ENCODE measurements at places on chromosomes 1 and 21. TPM values are rescaled to one million over a fixed set of nuclear protein-coding genes. Genes with fewer than 3 reads are reported as not detected.

Gene DIPK1A
- polyA plus RNA-seq = 15.9 TPM

Gene PTPRC
- 18.9 TPM for polyA plus RNA-seq

Gene ZNF687
- 21.3 TPM for polyA plus RNA-seq

Gene IL20
- polyA plus RNA-seq = 0.06 TPM

Gene C1orf50
- polyA plus RNA-seq = 8.4 TPM

Gene MNDA
- polyA plus RNA-seq = 3.6 TPM

Gene ZNF692
- polyA plus RNA-seq = 58.4 TPM

Gene CHRM3
- polyA plus RNA-seq = 9.5 TPM

DNA sequence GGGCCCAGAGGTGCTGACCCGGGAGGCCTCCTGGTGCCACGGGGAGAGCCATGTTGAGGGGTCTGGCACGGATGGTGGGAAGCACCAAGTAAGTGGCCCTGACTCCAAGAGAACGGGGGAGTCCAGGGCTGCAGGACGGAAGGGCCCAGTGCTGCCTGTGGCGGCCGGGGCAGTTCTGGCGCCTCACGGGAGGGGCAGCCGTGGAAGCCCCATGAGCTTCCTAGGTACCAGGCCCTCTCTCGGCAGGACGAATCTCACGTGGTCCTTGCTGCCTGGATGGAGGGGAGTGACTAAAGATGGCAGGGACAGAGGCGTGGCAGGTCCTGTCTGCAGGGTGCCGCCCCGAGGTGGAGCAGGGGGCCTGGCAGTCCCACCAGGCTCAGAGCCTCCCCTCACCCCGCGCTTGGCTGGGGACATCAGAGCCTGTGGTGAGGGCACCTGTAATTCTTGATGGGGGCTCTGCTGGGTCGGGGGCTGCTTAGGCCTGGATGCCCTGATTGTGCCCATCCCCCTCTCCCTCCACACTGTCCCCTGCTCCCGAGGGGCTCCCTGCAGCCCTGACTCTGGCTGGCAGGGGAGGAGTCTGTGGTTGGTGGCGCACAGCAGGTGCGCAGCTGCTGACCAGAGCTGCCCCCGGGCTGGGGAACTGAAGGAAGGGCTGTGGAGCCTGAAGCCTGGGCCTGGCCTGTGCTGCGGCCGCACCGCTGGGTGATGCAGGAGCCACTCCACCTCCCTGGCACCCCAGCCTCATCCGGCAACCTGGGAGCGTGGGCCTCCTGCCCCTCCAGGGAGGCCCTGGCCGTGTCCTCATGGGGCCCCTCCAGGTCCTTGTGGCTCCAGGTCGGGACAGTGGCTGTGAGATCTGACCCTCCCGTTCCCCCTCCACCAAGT is 31.4 kb downstream of the POFUT2 start:
- DNase-seq = no peak

GRCh38 chr1:154129391-154129970 is 25.4 kb downstream of the NUP210L start:
- no peak for DNase-seq

DNA sequence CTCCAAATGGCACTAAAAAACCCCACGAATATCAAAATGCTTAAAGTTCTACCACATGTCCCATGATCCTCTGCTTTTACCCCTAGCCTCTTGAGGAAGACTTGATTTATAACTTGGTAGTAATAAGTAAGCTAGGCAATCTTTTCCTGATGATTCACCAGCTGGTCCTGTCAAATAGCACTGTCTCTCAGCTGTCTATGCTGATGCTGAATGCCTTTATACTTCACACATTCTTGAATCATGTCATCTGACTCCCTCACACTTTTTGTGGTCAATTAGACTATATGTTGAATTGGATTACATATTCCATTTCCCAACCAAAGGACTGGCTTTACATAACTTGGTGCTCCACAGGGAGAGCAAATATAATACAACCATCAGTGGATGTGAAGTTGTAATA is 16.6 kb downstream of the C21orf91 start:
- DNase-seq = no peak

DNA sequence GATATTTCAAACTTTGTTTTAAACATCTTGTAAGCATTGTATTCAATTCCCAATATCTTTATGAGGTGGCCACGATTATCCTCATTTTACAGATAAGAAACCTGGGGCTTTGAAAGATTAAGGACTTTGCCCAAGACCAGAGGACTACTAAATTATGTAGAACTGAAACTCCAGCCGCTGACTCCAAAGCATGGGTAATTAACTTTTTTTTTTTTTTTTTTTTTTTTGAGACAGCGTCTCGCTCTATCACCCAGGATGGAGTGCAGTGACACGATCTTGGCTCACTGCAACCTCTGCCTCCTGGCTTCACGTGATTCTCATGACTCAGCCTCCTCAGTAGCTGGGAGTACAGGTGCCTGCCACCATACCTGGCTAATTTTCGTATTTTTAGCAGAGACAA is 68.7 kb downstream of the ALG14 start:
- DNase-seq = no peak

DNA sequence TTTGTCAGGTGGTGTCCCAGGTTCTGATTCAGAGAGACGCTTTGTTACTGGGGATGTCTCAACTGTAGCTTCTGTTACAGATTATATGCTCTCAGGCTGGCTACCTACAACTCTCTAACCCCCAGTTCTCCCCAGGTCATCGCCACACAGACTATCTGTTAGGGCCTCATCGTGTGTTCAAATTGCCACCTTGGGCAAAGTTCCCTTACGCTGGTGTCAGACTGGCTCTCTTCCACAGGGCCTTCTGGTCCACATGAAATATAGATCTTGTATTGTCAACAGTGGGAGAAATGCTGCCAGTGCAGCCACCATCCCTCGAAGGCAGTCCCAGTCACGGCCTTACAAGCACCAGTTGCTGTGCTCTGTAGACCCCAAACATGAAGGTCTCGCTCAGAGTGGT is 15.3 kb downstream of the FMO4 start:
- DNase-seq = peak; percentile 44

DNA sequence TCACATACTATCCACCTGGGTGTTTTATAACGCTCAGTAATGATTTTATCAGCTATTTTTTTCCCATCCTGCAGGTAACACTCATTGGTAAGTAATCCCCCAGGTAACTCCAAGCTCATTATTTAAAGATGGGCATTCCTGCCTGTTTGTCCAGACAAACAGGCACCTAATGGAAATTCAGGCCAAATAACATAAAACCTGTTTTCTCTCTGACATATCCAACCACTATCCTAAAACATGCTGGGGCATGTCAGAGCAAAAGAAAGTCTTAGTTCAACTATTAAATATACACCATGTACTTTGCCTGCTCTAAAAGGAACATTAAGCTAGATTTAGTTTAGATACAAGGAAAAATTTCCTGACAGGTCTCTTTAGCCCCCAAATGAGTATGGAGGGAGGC is 987.7 kb downstream of the TTLL7 start:
- DNase-seq = no peak

GRCh38 chr1:155529109-155529508 is 33.5 kb downstream of the ASH1L start:
- no peak for DNase-seq

DNA sequence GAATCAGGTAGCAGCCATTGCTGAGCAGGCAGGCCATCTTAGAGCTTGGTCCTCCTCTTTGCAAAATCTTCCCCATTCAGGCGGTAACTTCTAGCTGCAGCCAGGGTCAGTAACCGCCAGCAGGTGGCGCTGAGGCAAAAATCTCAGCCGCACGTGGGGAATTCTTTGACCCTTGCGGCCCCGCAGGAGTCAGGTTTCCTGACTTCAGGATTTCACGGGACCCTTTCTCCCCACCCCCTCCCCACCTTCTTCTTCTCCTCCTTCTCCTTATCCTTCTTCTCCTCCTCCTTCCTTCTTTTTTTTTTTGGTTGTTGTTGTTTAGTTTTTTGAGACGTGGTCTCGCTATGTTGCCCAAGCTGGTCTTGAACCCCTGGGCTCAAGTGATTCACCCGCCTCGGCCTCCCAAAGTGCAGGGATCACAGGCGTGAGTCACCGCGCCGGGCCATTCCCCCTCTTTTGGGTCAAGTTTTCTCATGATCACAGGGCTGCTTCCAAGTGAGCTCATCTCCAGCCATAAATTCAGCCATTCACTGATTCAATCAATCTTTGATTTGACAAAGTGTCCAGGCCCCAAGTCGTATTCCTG is 33.4 kb upstream of the TENT5B start:
- peak; percentile 50 for DNase-seq

DNA sequence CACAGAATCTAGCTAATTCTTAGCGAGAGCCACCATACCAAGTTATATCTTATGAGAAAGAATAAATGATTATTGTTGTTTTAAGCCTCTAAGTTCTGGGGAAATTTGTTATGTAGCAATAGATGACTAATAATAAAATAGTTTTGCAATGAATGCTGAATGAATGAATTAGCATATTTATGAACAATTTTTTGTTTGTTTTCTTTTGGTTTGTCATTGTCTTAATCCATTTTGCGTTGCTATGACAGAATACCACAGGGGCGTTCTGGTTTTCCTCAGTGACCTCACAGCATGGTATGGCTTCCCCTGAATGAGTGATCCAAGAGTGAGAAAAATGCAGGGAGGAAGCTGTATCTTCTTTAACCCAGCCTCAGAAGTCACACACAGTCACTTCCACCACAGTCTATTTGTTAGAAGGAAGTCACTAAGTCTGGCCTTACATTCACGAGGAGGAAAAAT is 53.8 kb upstream of the HPDL start:
- DNase-seq = no peak

DNA sequence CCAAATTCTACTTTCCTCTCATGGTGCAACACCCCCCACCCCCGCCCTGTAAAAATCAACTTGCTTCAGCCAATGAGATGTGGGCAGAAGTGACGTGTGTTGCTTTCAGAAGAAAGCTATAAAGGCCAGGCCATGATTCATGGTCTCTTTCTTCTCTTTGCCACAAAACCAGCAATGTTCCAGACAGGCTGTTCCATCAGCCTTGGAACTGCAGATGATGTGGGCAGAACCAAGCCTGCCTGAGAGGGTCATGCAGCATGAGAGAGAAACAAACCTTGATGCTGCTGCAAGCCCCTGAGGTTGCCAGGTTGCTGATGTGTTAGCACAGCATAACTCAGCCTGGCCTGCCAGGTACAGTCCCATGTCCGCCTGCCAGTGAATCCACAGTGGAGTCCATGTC is 41.8 kb downstream of the MIS18A start:
- no peak for DNase-seq

GRCh38 chr1:228814176-228814575 is 78.9 kb downstream of the RHOU start:
- DNase-seq = no peak

DNA sequence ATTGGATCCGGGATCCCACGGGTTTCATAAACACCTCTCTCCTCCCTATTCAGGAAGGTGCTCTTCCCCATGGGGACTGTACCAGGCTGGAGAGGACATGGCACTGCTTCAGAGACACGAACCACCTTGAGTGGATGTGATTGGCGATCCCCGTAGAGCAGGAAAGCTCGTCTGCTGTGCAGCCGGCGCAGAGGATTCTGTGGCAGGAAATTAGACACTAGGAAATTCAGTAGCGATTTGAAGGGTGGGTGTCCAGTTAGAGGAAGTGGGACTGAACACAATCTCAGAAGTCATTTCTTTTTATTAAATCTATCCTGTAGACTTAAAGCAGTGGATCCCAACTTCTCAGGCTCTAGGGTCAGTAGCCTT is 767 bp downstream of the PDIK1L start:
- no peak for DNase-seq

GRCh38 chr1:118921994-118922393 is 66.1 kb downstream of the TBX15 start:
- DNase-seq = no peak

DNA sequence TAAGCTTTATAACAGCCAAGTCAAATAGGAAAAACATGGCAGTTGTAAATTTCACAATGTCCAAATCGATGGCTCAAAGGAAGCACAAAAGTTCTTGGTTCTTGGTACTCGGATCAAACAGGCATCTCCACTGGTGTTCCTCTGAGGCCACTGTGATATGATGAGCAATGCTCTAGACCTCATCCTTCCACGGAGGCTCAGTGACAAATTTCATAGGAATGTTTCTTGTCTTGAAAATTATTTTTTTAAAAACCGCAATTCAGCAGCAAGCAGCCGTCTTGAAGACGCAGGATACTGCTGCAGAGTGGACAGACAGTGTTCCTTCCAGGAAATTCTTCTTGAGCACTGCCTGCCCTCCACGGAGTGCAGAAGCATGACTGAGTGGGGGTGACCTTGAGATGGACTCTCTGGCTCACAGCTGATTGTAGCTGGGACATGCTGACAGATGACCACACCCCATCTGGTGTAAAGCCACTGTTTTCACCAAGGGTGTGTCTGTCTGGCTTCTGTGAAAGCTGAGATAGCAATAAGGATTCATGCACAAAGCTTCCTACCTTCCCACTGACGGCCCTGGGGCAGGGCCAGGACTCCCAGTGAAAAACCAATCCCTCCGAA is 61.9 kb downstream of the TIAM1 start:
- DNase-seq = peak; percentile 46

DNA sequence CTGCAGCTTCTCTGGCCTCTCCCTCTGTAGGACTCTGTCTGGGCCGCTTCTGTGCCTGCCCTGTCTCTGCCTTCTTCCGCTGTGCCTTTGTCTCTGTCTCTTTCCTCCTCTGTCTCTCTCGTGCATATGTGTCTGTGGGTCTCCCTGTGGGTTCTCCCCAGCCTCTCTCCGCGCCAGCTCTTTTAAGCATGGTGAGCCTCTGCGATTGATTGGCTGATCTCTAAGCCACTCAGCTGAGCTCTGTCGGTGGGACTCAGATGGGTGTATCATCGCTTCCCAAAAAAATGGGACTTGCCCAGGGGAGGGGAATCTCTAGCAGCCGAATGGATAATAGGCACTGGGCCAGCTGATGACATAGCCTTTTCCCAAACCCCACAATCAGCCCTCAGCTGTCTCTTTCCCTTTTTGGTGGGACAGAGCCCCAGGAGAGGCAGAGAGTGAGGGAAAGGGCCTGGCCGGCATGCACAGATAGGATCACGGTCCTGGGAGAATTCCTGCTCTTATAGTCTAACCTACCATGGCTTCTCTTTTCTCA is at the start of gene ADAMTS4:
TSS of gene ADAMTS4 (minus strand) at position 158 of the 535 bp plus-strand sequence. CDS start 427 bp downstream, outside the sequence.
- DNase-seq = peak; percentile 58

GRCh38 chr21:28671549-28672195 is 321.0 kb downstream of the LTN1 start:
- DNase-seq = no peak

- DNase-seq = no peak
These were observed 107.7 kb downstream of the NIBAN1 start for GRCh38 chr1:184866586-184866985.

- DNase-seq = no peak
These were observed 35.6 kb upstream of the MGST3 start for GRCh38 chr1:165595246-165595938.

DNA sequence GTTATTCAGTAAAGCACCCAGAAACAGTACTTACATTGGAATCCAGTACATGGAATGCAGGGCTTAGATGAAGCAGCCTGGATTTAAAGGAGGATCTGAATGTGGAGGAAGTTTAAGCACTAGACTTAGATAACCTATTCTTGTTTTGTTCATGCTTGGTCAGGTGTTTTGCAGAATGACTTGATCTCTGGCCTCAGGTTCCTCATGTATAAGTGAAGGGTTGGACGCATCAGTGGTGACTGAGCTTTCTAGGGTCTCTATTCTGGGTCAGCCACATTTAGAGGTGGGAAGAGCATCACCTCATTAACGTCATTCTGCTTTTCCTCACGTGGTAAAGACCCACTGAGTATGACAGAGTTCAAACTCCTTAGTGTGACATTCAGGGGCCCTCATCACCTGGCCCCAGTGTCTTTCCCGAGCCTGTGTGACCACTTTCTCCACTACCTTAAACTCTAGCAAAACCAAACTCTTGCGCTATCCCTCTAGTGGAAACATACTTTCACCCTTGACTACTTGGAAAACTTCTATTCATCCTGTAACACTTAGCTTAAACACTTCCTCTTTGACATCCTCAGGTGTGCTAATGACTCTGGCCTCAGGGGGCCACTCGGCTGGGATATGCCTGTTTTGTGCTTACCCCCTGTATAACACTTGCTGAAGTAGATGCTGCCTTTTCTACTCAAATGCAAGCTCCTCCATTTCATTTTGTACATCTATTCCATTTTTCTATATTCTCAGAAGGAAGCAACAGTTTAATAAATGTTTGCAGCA is 871 bp upstream of the ERICH3 start:
- no peak for DNase-seq
